ENCODE measurements at places on chromosomes 3 and 15.

- no peak for DNase-seq
Observed at GRCh38 chr3:79869461-79870312, 101.9 kb upstream of the ROBO1 start.

DNA sequence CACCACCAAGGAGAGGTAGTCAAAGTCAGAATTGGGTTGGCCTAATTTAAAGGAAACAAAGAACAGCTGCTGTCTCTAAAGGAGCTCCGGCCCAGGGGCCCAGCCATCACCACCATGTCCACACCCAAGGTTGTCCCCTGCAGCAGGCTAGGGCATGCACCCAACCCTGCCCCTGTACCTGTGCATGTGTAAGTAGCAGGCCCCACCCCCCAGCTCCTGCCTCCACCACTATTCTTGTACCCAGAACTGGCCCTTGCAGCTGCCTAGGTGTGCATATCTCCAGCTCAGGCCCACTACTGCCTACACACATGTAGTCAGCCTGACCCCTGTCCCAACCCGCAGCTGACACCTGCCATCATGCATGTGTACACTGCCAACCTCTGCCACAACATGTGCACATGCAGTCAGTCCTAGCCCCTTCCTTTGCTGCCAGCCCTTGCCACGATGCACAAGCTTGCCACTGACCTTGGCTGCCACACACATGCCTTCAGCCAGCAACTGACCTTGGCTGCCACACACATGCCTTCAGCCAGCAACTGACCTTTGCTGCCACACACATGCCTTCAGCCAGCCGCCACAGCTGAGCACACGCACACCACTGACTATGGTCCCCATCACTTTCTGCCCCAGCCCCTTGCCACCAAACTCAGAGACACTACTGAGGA is 39.7 kb downstream of the FGF12 start:
- no peak for DNase-seq

DNA sequence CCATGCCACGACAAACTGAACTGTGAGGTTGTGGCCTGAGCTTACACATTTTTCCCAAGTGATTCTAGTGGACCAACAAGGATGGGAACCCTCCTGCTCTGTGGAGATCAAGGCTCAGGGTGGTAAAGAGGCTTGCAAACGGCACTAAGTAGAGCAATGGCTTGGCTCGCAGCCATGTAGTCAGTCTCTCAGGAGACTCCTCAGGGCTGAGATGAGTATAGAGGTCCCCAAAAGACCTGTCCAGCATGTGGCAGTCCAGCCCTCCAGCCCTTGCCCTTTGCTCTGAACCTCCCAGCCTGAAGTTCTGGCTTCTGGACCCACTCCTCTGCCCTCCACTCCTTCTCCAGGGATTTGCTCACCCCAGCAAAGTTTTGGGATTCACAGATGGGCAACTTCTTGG is 8.3 kb upstream of the CAMP start:
- no peak for DNase-seq

DNA sequence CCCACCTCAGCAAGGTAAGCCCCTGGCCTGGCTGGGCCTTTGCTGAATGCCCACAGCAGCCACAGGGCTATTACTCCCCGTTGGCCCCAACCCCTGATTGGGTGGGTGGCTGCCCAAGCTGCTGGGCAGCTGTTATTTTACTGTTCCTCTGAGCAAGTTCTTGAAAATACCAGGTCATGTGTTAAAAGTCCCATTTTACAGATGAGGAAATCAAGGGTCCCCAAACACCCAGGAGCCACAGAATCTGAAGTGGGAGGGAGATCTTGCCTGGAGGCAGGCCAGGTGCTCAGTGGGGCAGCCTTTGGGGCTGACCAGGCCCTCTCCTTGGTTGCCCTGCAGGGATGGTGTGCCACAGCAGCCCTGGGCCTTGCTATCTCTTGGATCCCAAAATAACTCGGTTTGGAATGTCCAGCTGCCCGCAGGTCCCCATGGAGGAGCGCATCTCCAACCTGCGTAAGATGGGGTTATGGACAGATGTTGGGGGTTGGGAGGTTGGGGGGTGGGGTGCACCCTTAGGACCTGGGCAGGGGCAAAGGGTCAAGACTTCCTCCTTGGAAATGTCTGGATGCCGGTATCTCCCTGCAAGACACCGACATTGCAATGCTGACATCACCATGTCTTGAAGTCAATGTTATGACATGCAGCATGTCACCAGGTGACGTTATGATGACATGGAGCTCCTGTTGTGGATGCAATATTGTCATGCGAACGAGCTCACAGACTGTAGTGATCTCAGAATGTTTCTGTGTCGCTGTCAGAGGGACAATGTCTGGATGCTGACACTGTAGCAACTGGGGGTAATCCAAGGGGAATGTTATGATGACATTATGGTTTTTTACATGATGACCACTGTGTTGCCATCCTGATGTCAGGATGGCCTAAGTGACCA is 13.3 kb upstream of the CSPG4 start:
- no peak for DNase-seq

DNA sequence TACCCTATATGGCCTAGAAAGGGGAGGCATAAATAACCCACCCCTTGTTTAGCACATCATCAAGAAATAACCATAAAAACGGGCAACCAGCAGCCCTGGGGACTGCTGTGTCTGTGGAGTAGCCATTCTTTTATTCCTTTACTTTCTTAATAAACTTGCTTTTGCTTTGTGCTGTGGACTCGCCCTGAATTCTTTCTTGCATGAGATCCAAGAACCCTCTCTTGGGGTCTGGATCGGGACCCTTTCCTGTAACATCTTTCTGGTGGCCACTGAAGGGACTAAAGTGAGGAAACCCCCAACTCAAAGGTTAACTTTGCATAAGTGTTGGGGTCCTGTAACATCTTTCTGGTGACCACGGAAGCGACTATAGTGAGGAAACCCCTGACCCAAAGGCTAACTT is 15.7 kb upstream of the HHATL start:
- DNase-seq, result no peak

- no peak for DNase-seq
Observed at GRCh38 chr15:66096688-66097058, 156.9 kb downstream of the MEGF11 start.
